ENCODE measurements at places on chromosomes 3 and 15. TPM values are rescaled to one million over a fixed set of nuclear protein-coding genes. Genes with fewer than 3 reads are reported as not detected.

The SLC2A2 gene
- total RNA-seq: not detected

The TERC gene
- total RNA-seq: 16.2 TPM

The AADACL2 gene
- not detected for total RNA-seq

The EPHB3 gene
- 13.4 TPM for total RNA-seq

The ILDR1 gene
- not detected for total RNA-seq

The FAM81A gene
- total RNA-seq: 4.2 TPM

DNA sequence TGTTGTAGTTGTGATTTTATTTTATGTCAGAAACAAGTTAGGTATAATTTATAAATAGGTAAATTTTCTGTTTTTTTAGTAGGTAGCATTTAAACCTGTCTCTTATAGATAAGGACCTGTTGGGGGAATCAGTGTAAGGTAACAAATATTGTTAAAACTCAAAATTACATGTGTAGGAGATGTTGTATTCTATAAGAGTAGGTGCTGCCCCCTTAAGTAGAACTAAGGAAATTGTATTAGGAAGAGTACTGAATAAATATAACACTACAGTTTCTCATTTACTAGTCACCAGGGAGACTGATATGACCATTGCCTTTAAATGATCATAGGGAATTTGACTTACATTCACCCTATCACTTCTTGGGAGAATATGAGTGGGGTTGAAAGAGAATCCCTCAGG lies 31.2 kb downstream of the SLC25A36 start:
- no peaks in the 10 kb centered on the region for H3K4me1 ChIP-seq
- H3K4me3 ChIP-seq: no peak overlapping the region
- H3K27me3 ChIP-seq: no peaks in the 10 kb centered on the region
- DNase-seq: no peak

DNA sequence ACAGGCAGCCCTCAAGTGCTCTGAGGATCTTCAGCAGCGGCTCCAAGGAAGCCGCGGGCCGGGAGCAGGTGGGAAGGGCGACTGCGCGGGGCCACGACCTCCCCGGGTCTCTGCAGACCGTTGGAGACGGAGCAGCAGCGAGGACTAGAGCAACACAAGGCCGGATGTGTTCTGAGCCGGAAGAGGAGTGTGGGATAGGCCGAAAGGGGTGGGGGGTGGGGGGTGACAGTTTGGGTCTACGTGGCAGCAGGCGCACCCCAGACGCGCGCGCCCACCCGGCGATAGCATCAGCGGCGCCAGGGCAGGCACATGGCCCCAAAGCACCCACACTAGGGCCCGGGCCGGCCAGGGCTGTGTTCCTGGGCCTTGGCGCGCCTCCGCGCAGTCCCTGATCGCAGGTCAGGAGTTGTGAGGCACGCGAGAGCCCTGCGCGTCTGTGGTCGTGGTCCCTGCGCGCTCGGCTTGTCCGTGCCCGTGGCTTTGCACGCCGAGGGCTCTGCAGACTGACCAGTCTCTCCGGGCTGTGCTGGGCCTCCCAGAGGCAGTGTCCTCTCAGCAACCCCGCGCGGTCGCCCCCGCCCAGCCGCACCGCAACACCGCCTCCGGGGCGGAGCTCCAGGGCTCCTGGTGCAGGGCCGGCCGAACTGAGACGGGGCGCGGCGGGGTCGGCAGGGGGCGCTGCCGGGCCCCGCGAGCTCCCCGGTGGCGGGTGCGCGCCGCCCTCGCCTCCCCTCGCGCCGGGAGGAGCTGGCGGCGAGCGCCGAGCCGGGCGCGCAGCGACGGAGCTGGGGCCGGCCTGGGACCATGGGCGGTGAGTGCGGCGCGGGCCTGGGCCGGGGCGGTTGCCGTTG lies at the start of gene PXYLP1:
PXYLP1 (plus strand) TSS at position 725 of the 851 bp plus-strand sequence. CDS start 28,351 bp downstream, outside the sequence.
- peaks cover 3% of the 10 kb centered on the region for H3K36me3 ChIP-seq
- peak within 1 kb of the TSS; percentile 90 for H3K4me3 ChIP-seq
- peaks cover 35% of the 10 kb centered on the region for H3K4me1 ChIP-seq
- peak within 1 kb of the TSS; percentile 87 for H3K27ac ChIP-seq

DNA sequence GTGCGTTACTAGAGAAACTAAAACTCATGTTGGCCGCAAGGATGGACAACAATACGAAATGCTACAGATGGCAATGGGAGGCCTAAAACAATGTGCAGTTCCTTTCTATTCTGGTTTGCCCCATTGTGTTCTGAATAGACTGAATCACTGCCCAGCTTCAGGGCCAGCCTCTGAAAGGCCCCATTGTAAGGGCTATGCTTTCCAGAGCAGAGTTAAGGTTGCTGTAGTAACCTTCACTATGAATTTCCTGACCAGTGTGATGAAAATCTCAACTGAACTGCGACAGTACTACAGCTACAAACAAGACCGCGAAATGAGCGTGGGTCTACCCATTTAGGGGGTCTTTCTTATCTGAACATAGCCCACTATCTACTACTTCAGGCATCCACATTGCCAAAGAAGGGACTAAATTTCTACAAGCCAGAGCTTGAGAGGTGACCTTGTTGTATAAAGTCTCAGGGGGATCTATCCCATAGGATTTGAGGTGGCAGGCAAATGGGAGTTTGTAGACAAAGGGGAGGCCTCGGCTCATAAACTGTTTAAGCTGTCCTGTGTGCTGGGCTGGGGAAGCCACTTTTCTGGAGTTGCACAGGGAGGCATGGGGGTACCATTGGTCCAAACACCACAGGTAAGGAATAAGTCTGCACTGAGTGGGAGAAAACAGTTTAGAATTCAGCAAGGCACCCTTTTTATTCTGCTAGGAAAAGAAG lies 80.1 kb downstream of the MYO1E start:
- H3K4me3 ChIP-seq: peak overlapping the region; percentile 78
- peaks cover 65% of the 10 kb centered on the region for H3K4me1 ChIP-seq
- H3K27me3 ChIP-seq: no peaks in the 10 kb centered on the region

DNA sequence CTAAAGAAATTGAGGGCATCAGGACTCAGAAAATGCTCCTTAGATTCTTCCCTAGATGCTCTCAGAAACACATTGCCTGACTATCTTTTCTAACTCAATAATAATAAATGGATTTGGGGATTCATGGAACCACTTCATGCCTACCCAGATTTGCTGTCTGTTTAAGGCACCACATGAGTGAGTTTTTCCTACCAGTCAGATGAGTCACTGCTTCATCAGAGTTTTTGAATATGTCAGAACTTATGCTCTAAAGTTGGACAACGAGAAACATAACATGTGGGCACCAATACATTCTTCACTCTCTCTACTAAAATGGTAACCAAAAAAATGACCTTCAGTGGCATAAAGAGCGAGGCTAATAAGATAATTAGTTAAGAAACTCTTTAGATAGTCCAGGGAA lies 1135.1 kb downstream of the TUSC7 start:
- no peak overlapping the region for H3K27ac ChIP-seq
- DNase-seq: no peak
- no peak overlapping the region for H3K4me3 ChIP-seq
- no peaks in the 10 kb centered on the region for H3K4me1 ChIP-seq
- no peaks in the 10 kb centered on the region for H3K36me3 ChIP-seq

DNA sequence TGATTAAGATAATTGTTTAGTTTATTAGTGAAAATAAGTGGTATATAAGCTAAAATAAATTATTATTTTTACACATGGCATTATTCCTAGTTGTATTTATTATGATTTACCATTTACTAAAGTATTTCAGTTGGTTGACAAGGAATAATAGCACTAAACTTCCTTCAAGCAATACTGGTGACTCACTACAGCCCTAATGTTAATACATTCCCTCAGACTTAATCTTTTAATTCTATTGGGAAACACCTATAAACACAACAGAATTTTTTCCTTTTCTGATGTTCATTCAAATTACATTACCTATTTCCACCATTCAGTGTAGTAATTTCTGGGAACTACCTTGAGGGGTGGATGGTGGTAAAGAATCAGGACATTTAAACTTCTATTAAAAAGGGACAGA lies 264.0 kb downstream of the TIGIT start:
- H3K4me1 ChIP-seq: peaks cover 4% of the 10 kb centered on the region
- H3K4me3 ChIP-seq: no peak overlapping the region
- no peaks in the 10 kb centered on the region for H3K36me3 ChIP-seq
- no peak for DNase-seq
- H3K27ac ChIP-seq: no peak overlapping the region

- no peaks in the 10 kb centered on the region for H3K36me3 ChIP-seq
- no peak for DNase-seq
- H3K4me3 ChIP-seq: no peak overlapping the region
Observed at GRCh38 chr3:45332493-45332892, 55.9 kb upstream of the LARS2 start.

DNA sequence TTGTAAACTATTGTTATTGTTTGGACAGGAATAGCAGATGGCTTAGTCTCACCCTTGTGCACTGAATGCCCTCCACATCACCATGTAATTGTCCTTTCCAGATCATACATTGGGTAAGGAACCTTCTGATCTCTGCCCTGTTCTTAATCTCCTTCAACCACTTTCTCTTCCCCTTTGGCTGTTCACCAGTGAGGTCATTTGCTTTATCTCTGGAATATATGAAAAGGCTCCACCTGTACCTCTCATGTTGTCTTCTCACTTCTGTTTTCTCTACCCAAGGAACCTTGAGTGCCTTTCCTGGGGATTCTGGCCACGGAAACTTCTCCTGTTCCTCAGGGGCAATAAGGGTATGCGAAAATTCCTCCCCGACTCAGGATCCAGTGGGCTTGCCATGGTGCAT lies 28.5 kb downstream of the MCTP2 start:
- H3K27ac ChIP-seq: no peak overlapping the region
- H3K27me3 ChIP-seq: no peaks in the 10 kb centered on the region
- no peak for DNase-seq
- H3K36me3 ChIP-seq: no peaks in the 10 kb centered on the region

DNA sequence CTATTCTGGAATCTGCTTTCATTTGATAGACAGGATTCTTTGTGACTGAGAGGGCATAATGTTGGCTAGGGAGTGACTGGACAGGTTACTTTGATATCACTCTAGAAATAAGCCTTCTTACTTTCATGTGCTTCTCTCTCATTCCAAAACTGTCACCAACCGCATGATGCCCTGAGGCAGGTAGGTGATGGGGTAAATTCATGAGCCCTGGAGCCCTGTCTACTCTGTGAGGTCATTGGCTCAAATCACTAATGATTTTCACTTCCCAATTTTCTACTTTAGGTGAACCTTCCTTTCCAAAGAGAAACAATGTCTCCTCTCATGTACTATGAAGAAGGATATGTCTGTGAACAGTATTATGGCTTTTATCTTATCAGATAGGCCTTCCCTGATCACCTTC lies 596.7 kb downstream of the TUSC7 start:
- no peaks in the 10 kb centered on the region for H3K4me1 ChIP-seq
- H3K27ac ChIP-seq: no peak overlapping the region
- DNase-seq: no peak
- H3K36me3 ChIP-seq: no peaks in the 10 kb centered on the region
- no peaks in the 10 kb centered on the region for H3K27me3 ChIP-seq

GRCh38 chr15:42031198-42031915 lies 10.5 kb upstream of the PLA2G4E start:
- no peak overlapping the region for H3K27ac ChIP-seq
- H3K4me1 ChIP-seq: no peaks in the 10 kb centered on the region
- H3K27me3 ChIP-seq: peaks cover 26% of the 10 kb centered on the region
- H3K36me3 ChIP-seq: no peaks in the 10 kb centered on the region
- DNase-seq: no peak

- H3K27me3 ChIP-seq: no peaks in the 10 kb centered on the region
- no peak overlapping the region for H3K4me3 ChIP-seq
- no peak overlapping the region for H3K27ac ChIP-seq
- no peaks in the 10 kb centered on the region for H3K36me3 ChIP-seq
- no peak for DNase-seq
Observed at GRCh38 chr3:152236716-152237115, 32.0 kb upstream of the MBNL1 start.

- H3K36me3 ChIP-seq: no peaks in the 10 kb centered on the region
- no peak overlapping the region for H3K4me3 ChIP-seq
- H3K4me1 ChIP-seq: peaks cover 23% of the 10 kb centered on the region
- H3K27ac ChIP-seq: no peak overlapping the region
- DNase-seq: no peak
- H3K27me3 ChIP-seq: no peaks in the 10 kb centered on the region
Observed at GRCh38 chr3:13031621-13032020, 41.6 kb downstream of the IQSEC1 start.

DNA sequence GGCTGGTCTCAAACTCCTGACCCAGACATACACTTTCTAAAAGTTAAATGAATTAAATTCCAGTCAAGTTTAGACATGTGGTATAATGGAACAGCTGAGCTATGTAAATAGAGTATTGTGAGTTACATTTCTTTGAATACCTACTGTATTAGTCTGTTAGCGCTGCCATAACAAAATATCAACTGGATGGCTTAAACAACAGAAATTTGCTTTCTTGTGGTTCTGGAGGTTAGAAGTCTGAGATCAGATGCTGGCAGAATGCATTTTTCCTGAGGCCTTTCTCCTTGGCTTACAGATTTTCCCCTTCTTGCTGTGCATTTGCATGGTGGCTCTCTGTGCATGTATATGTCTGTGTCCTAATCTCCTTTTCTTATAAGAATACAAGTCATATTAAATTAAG lies 101.5 kb upstream of the TGFBR2 start:
- no peaks in the 10 kb centered on the region for H3K4me1 ChIP-seq
- no peaks in the 10 kb centered on the region for H3K36me3 ChIP-seq
- no peaks in the 10 kb centered on the region for H3K27me3 ChIP-seq

DNA sequence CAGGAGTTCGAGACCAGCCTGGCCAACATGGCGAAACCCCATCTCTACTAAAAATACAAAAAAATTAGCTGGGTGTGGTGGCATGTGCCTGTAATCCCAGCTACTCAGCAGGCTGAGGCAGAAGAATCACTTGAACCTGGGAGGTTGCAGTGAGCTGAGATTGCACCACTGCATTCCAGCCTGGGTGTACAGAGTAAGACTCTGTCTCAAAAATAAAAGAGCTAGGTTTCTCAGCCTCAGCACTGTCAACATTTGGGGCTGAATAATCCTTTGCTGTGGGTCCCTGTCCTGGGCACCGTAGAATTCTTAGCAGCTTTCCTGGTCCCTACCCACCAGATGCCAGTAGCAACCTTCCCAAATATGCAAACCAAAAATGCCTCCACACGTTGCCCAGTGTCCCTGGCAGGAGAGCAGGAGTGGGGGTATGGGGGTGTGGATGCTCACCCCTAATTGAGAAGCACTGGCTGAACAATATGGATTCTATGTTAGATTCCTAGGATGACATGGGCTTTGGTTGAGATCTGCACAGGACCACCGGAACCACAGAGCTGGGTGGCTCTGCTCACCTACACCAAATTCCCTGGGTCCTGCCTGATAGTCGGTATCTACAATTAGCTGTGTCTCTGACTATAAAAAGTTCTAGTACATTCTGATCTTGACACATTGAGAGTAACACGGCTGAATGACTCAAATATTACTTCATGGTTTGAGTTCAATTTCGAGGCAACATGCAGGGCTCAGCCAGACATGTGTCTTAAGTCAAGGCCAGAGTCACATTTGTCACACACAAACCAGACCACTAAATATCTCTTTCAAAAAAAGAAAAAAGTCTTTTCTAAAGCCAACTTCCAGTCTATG lies 577.0 kb upstream of the MDFIC2 start:
- H3K4me1 ChIP-seq: no peaks in the 10 kb centered on the region
- H3K36me3 ChIP-seq: no peaks in the 10 kb centered on the region
- DNase-seq: no peak
- no peak overlapping the region for H3K27ac ChIP-seq
- H3K4me3 ChIP-seq: no peak overlapping the region
- no peaks in the 10 kb centered on the region for H3K27me3 ChIP-seq
